ENCODE measurements at places on chromosomes 6 and 20. TPM values are rescaled to one million over a fixed set of nuclear protein-coding genes. Genes with fewer than 3 reads are reported as not detected.

Gene PCMTD2
- total RNA-seq, result 83.3 TPM

Gene TMEM30A
- total RNA-seq, result 47.3 TPM

DNA sequence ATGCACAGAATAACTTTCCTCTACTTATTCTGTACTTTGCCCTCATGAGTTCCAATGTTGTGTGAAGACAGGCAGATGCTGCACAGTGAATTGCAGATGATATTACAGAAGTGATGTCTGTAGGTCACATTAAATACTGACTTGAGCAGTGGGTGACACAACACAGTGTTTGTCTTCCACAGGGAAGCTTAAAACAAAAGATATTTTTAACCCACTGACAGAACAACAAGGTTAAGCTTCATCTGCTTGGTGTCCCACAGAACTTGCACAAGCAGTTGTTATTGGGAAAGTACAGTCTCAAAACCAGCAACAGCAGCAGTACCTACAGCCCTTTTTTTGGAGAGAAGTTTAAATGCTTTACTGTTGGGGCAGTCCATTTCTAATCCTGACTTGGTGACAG, 10.5 kb downstream of the SUMO4 start:
- H3K4me3 ChIP-seq, result no peak overlapping the region
- H3K27ac ChIP-seq, result peak overlapping the region; percentile 34
- H3K36me3 ChIP-seq, result no peaks in the 10 kb centered on the region
- no peak for DNase-seq

DNA sequence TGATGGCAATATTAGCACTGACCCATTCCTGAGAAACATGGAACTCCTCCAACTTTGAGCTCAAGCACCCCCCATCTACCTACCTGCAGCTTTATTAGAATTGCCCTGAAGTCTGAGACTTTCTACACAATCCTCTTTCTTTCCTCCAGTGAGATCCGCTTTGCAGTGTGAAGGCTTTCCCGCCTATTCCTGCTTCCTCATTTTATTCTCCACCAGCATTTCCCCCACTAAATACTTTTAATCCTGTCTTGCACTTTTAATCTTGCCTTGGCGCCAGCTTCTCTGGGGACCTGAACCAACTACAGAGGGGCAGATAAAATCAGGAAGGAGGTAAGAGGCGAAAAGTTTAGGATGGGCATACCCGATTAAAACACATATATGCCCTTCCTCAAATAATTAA, 178.1 kb upstream of the PRDM1 start:
- no peaks in the 10 kb centered on the region for H3K27me3 ChIP-seq
- no peaks in the 10 kb centered on the region for H3K36me3 ChIP-seq
- DNase-seq, result no peak
- peaks cover 10% of the 10 kb centered on the region for H3K4me1 ChIP-seq
- no peak overlapping the region for H3K4me3 ChIP-seq

- peaks cover 6% of the 10 kb centered on the region for H3K4me1 ChIP-seq
- H3K27ac ChIP-seq, result no peak overlapping the region
- H3K4me3 ChIP-seq, result no peak overlapping the region
- no peaks in the 10 kb centered on the region for H3K27me3 ChIP-seq
Measured at GRCh38 chr20:48731536-48731935, 96.3 kb downstream of the PREX1 start.

- H3K27ac ChIP-seq, result no peak overlapping the region
- no peaks in the 10 kb centered on the region for H3K27me3 ChIP-seq
- H3K36me3 ChIP-seq, result no peaks in the 10 kb centered on the region
- DNase-seq, result no peak
Measured at GRCh38 chr6:44667668-44668390, 280.3 kb downstream of the CDC5L start.

- no peak overlapping the region for H3K27ac ChIP-seq
- no peak for DNase-seq
- H3K36me3 ChIP-seq, result no peaks in the 10 kb centered on the region
- no peak overlapping the region for H3K4me3 ChIP-seq
- H3K27me3 ChIP-seq, result no peaks in the 10 kb centered on the region
Measured at GRCh38 chr6:131159578-131159977, 24.3 kb downstream of the AKAP7 start.

GRCh38 chr6:6362056-6362840, 41.8 kb upstream of the F13A1 start:
- no peaks in the 10 kb centered on the region for H3K4me1 ChIP-seq
- no peak overlapping the region for H3K27ac ChIP-seq
- H3K27me3 ChIP-seq, result no peaks in the 10 kb centered on the region
- H3K4me3 ChIP-seq, result no peak overlapping the region
- DNase-seq, result no peak

- no peaks in the 10 kb centered on the region for H3K27me3 ChIP-seq
- H3K36me3 ChIP-seq, result no peaks in the 10 kb centered on the region
- DNase-seq, result no peak
Measured at GRCh38 chr6:41724586-41725501, 10.6 kb downstream of the TFEB start.

DNA sequence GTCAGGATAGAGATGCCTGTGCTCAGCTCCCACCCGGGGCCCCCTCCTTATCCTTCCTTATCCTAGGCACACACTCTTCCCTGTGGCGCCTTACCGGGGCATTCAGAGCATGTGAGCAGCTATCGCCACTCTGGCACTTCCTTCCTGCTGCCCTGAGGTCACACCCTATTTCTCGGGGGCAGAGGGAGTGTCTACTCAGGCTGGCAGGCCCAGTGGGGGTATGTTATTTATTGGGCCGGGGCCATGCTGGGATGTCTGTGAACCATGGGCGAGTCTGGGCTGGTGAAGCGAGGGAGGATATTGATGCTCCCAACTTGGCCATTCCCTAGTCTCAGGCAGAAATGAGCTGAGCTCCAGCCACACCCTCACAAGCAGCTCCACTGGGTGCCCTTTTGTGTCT, 3.9 kb upstream of the LY6G6D start:
- no peak overlapping the region for H3K27ac ChIP-seq
- DNase-seq, result no peak
- no peaks in the 10 kb centered on the region for H3K4me1 ChIP-seq
- H3K36me3 ChIP-seq, result no peaks in the 10 kb centered on the region
- H3K4me3 ChIP-seq, result no peak overlapping the region
- H3K27me3 ChIP-seq, result no peaks in the 10 kb centered on the region

GRCh38 chr20:48148916-48149672, 363.8 kb upstream of the SULF2 start:
- H3K4me3 ChIP-seq, result no peak overlapping the region
- no peaks in the 10 kb centered on the region for H3K27me3 ChIP-seq
- no peak for DNase-seq
- no peaks in the 10 kb centered on the region for H3K36me3 ChIP-seq

All from right atrium auricular region (tissue), 2 donors.